ENCODE measurements at places on chromosomes 16 and 17. TPM values are rescaled to one million over a fixed set of nuclear protein-coding genes. Genes with fewer than 3 reads are reported as not detected.
A peak's percentile ranks its signal among the peaks of the same experiment; 100 is the strongest.

HOXB13 gene
- total RNA-seq = not detected

DNA sequence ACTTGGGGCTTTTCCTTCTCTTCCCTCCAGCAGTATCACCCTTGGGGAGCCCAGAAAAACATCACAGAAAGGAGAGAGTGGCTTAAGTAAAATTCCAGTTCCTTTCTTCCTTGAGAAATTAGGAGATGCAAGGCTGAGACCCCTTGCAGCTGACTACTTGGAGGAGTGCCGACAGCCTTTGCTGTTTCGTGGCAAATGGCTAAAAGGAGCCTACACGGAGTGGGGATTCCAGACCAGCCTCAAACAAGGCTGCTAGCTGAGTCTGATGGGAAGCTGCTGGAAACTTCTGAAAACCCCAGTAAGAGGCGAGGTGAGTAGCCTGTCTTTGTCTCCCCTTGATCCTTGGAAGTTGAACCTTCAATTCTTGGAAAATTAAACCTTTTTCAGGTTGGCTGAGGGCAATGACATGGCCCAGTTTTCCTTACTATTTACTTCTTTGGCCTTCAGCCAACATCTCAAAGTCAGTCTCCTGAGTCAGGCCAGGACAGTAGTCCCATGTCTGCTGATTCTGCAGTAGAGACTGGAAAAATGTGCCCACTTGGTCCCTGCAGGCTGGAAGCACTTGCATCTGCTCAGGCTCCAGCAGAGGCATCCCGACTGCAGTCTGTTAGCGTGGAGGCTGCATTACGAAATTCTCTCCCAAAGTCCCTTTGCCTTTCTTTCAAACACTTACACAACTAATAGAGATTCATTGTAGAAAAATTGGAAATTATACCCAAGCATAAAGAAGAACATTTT lies 23.4 kb downstream of the SMIM36 start:
- H3K27ac ChIP-seq = peak overlapping the region; percentile 46
- H3K36me3 ChIP-seq = no peaks in the 10 kb centered on the region
- peak overlapping the region; percentile 16 for H3K4me3 ChIP-seq
- H3K4me1 ChIP-seq = peaks cover 17% of the 10 kb centered on the region
- H3K27me3 ChIP-seq = no peaks in the 10 kb centered on the region

DNA sequence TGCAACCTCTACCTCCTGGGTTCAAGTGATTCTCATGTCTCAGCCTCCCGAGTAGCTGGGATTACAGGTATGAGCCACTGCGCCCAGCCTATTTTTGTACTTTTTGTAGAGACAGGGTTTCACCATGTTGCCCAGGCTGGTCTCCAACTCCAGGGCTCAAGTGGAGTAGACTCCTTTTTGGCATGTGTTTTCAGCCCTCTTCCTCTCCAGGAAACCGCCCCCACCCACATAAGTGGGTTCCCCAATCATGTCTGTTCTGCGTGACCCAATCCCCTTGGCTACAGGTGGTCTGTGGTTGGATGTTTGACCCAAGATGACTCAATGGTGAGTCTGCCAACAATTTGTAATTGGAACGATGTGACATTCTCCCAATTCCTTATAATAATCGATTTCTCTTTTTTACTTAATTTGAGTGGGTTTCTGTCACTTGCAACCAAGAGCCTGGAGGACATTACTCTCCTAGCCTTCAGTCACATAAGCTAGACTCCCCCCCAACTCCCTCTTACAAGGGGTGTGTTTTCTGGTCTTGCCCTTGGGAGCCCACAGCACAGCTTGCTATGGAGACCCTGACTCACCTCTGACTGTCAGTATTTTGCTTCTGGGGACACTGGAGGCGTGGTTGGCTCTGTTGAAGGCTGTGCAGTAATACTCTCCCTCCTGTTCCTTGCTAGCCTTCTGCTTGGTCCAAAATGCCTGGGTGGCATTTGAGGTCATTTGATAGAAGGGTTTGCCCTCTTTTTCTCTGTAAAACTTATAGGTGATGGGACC lies 34.9 kb downstream of the PECAM1 start:
- peaks cover 83% of the 10 kb centered on the region for H3K36me3 ChIP-seq
- no peak for DNase-seq
- no peaks in the 10 kb centered on the region for H3K27me3 ChIP-seq
- no peak overlapping the region for H3K4me3 ChIP-seq
- H3K4me1 ChIP-seq = peaks cover 36% of the 10 kb centered on the region
- H3K27ac ChIP-seq = peak overlapping the region; percentile 42

DNA sequence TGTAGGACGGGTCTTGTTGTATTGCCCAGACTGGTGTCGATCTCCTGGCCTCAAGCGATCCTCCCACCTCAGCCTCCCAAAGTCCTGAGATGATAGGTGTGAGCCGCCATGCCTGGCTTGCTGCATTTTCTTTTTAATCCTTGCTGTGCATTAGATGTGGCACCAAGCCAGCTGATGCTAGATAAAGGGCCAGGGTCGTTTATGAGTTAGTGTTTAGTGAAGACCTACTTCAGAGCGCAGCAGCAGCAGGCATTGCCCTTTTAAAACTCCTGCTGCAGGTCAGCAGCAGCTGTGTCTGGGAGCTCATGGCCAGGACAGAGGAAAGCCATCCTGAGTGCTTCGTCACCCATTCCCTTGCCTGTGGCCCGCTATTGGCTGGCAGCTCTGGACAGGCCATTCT lies 237.3 kb downstream of the CCDC182 start:
- H3K4me1 ChIP-seq = peaks cover 18% of the 10 kb centered on the region
- no peaks in the 10 kb centered on the region for H3K27me3 ChIP-seq
- DNase-seq = no peak
- H3K4me3 ChIP-seq = no peak overlapping the region

GRCh38 chr16:57830890-57831484 lies 28.7 kb upstream of the KIFC3 start:
- H3K4me1 ChIP-seq = peaks cover 16% of the 10 kb centered on the region
- H3K27ac ChIP-seq = no peak overlapping the region
- no peak for DNase-seq
- H3K4me3 ChIP-seq = no peak overlapping the region
- H3K27me3 ChIP-seq = no peaks in the 10 kb centered on the region

DNA sequence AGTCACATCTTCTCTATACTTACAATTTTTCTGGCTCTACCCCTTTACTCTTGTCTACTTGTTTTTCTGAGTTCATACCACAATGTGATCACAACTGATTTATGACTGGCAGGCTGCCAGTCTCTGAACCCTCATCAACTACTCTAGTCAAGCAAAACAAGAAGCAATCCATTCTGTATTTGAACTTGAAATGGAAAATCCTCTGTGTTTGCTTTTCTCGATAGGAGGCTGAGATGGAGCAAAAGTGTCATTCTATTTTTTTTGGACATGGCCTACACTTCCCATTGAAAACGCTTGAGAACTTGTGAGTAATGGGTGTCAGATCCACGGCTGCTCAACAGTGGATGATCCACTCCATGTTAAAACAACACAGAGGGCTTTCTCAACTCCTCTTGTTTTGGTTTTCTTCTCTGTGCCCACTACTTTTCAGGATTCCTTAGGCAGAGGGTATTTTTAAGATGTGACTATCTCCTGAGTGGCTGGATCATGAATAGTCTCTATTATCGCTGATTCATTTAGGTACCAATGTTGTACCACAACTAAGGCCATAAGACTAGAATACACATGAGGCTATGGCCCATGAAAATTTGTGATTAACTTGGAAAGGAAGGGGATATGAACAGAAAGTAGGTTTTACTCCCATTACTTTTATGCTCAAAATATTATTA lies 11.7 kb downstream of the TMEM100 start:
- no peak overlapping the region for H3K4me3 ChIP-seq
- peaks cover 12% of the 10 kb centered on the region for H3K4me1 ChIP-seq
- H3K27me3 ChIP-seq = no peaks in the 10 kb centered on the region
- no peak overlapping the region for H3K27ac ChIP-seq
- DNase-seq = no peak

GRCh38 chr16:85291302-85292148 lies 179.3 kb upstream of the CIBAR2 start:
- no peaks in the 10 kb centered on the region for H3K36me3 ChIP-seq
- no peak overlapping the region for H3K4me3 ChIP-seq
- H3K27me3 ChIP-seq = no peaks in the 10 kb centered on the region
- H3K27ac ChIP-seq = peak overlapping the region; percentile 41
- peaks cover 49% of the 10 kb centered on the region for H3K4me1 ChIP-seq
- no peak for DNase-seq

RAB37 gene
- 3.3 TPM for total RNA-seq

FNDC8 gene
- total RNA-seq = not detected

DNA sequence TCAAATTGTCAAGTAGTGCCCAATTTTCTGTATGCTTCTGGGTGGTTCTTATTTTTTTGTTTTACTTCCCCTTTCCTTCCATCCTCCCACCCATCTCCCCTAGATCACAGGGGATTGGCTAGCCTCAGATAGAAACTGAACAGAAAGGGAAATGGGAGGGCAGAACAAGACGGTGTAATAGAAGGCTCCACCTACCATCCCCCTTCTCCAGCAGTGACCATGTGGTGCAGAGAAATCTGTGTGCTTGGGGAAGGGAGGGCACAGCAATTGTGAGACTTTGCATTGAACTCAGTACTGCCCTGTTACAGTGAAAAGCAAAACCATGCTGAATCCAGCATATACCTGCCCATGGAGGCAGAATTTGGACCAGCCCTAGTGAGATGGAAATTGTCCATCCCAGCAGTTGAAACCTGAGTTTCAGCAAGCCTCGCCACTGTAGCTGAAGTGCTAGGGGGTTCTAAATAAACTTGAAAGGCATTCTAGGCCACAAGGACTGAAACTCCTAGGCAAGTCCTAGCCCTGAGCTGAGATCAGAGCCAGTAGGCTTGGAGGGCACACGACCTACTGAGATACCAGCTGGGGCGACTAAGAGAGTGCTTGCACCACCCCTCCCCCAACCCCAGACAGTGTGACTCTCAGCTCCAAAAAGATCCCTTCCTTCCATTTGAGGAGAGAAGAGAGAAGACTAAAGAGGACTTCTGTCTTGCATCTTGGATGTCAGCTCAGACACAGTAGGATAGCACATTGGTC lies 5.2 kb downstream of the SLFN11 start:
- H3K27me3 ChIP-seq = peaks cover 54% of the 10 kb centered on the region
- no peak overlapping the region for H3K27ac ChIP-seq
- H3K4me3 ChIP-seq = no peak overlapping the region
- peaks cover 4% of the 10 kb centered on the region for H3K36me3 ChIP-seq
- H3K4me1 ChIP-seq = peaks cover 6% of the 10 kb centered on the region

- H3K4me1 ChIP-seq = no peaks in the 10 kb centered on the region
- H3K27ac ChIP-seq = no peak overlapping the region
- DNase-seq = no peak
- H3K36me3 ChIP-seq = no peaks in the 10 kb centered on the region
- H3K4me3 ChIP-seq = no peak overlapping the region
- H3K27me3 ChIP-seq = no peaks in the 10 kb centered on the region
These were observed 51.3 kb downstream of the HS3ST3B1 start for GRCh38 chr17:14352136-14352535.

- peak overlapping the region; percentile 46 for H3K27ac ChIP-seq
- DNase-seq = no peak
- no peak overlapping the region for H3K4me3 ChIP-seq
- H3K4me1 ChIP-seq = peaks cover 86% of the 10 kb centered on the region
- no peaks in the 10 kb centered on the region for H3K27me3 ChIP-seq
These were observed 5.2 kb downstream of the USP7 start for GRCh38 chr16:8958344-8959167.

NHLRC4 gene
- total RNA-seq = 1.2 TPM

DNA sequence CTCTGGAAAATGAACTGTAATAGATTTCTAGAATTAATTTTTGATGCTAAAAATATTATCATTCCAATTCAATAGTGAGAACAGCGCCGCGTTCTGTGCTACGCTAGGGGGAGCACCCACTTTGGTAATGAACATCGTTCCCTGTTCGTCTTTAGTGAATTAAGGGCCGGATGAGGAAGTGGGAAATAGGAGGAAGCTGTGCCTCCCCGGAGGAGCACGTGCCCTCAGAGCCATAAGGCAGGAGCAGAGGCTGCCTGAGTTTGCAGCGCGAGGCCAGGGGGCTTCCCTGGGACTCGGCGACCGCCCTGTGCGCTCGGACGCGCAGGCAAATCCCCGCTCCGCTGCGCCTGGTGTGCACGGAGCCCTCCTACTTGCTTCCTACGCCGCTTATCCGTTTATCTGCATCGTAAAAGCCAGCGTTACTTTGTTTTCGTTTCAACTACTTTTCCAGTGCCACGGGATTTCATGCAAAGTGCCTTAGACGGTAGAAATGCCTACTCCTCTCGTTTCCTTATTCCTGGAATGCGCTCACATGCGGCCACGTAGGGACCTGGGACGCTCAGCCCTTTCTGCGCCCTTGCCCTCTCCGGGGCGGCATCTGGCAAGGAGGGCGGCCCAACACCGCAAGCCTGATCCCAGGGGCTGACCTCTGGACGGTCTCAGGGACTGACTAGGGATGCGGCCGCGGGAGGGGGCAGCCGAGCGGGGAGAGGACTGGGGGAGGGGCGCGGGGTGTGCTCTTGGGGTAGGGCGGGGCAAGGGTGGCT lies 76.4 kb downstream of the KCNJ12 start:
- peak overlapping the region; percentile 56 for H3K4me3 ChIP-seq
- no peaks in the 10 kb centered on the region for H3K27me3 ChIP-seq
- H3K27ac ChIP-seq = no peak overlapping the region
- no peak for DNase-seq

KLHL10 gene
- 3.0 TPM for total RNA-seq

- H3K36me3 ChIP-seq = no peaks in the 10 kb centered on the region
- no peak overlapping the region for H3K27ac ChIP-seq
- no peaks in the 10 kb centered on the region for H3K27me3 ChIP-seq
- no peak overlapping the region for H3K4me3 ChIP-seq
- H3K4me1 ChIP-seq = no peaks in the 10 kb centered on the region
These were observed 14.5 kb upstream of the PPM1E start for GRCh38 chr17:58741121-58741625.

GRCh38 chr17:63697341-63698286 lies 2.3 kb downstream of the LIMD2 start:
- peak overlapping the region; percentile 44 for H3K27ac ChIP-seq
- peaks cover 20% of the 10 kb centered on the region for H3K4me1 ChIP-seq
- no peaks in the 10 kb centered on the region for H3K27me3 ChIP-seq
- H3K4me3 ChIP-seq = no peak overlapping the region
- H3K36me3 ChIP-seq = peaks cover 31% of the 10 kb centered on the region

LITAFD gene
- total RNA-seq = not detected

DNA sequence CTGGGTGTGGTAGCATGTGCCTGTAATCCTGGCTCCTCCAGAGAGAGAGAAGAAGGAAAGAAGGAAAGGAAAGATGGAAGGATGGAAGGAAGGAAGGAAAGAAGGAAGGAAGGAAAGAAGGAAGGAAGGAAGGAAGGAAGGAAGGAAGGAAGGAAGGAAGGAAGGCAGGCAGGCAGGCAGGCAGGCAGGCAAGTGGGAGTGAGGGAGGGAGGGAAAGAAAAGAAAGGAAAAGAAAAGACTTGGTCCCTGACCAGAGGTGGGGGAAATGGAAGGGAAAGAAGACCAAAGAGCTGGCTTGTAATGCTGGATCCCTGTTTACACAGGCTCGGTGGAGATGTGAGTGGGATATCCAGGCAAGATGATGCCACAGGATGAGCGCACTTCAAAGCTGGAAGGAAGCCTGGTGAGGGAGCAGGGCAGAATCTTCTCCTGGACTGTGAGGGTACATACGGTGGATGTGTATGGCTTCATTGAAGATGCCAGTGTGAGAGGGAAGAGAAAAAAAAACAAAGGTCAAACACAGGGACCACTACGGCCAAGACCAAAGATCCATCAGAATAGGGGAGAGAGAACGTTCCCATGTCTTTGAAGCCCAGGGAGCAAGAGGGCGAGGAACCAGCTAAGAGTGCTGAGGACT lies 2.1 kb downstream of the CES1 start:
- H3K27me3 ChIP-seq = no peaks in the 10 kb centered on the region
- H3K4me1 ChIP-seq = no peaks in the 10 kb centered on the region
- no peak for DNase-seq
